ENCODE measurements at places on chromosomes 16 and 17.

DNA sequence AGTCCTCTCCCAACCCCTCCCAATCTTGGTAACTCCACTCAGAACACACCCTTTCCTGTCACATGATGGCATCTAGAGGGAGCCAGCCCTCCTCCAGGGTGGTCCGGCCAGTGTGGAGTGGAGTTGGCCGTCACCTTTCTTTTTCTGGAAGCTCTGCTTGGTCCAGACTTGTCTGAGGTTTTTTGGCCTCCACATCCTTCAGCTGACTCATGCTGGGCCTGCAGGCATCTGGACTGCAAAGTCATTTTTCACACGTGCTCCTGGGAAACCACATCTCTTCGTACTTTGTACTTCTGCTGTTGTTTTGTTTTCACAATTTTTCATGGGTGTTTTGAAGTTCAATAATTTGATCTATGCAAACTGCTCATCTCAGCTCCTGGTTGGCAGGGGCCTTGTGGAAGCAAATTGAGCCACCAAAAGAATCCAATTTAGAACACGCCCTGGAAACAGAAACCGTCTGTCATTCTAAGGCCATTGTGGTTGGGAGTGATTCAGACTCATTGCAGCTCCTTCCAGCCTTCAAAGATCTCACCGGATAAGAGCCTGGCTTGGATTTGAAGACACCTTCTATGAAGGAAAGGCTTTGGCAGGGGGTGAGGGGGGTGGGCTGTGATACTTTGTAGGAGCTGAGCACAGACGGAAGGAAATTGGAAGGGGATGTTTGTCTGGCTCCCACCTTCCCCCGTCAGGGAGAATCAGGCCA, 42.4 kb upstream of the NF1 start:
- DNase-seq = no peak

DNA sequence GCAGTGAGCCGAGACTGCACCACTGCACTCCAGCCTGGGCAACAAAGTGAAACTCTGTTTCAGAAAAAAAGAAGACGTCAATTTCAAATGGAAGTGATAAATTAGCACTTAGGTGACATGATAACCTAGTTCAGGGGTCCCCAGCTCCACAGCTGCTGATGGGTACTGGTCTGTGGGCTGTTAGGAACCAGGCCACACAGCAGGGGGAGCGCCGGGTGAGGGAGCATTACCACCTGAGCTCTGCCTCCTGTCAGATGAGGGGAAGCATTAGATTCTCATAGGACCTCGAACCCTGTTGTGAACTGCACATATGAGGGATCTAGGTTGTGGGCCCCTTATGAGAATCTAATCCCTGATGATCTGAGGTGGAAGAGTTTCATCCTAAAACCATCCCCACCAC, 253.0 kb downstream of the FOXL1 start:
- no peak for DNase-seq

GRCh38 chr16:15533386-15533785, 99.0 kb downstream of the BMERB1 start:
- DNase-seq = no peak

GRCh38 chr16:73151225-73151624, 103.3 kb upstream of the ZFHX3 start:
- DNase-seq = no peak

DNA sequence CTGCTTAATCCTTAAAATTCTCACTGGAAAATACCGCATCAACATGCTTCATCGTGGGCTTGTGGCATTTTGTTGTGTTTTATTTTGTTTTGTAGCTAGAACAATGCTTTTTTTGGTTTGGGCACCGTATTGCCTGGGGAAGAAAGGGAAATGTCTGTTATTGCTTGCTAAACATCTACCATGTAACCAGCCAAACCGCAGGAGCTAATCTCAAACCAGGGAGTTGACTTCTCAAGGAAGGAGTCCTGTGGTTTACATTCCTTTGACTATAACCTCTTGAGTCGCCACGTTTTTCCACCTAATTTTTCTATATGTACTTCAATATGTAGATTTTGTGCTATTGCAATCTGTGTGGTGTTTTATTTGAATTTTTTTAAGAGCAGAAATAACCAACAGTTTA, 593.5 kb upstream of the SOX9 start:
- DNase-seq = no peak

GRCh38 chr17:38343608-38344419, at the start of gene GPR179:
Gene GPR179, minus strand, starts transcription at chr17:38343956. Its CDS starts 167 bp downstream, at chr17:38343789.
- DNase-seq = no peak

DNA sequence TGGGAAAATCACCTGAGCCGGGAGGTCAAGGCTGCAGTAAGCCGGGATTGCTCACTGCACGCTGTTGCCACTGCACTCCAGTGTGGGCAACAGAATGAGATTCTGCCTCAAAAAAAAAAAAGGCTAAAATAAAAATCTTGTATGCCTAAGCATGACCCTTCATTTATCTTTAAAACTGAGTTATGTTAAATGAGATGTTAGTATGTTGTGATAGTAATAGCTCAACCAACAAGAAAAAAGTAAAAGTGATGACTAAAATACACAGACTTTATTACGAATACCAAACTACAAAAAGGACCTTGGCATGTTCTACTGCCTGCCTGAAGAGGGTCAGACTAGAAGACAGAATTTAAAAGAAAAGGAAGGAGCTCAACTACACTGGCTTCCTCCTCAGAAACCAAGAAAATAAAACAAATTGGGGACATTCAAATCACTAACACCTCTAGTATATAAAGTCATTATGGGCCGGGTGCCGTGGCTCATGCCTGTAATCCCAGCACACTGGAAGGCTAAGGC, 4.4 kb downstream of the SMURF2 start:
- no peak for DNase-seq

- DNase-seq = no peak
Observed at GRCh38 chr17:2282297-2282873, 21.2 kb downstream of the SMG6 start.

GRCh38 chr17:78049609-78050008, 78.9 kb downstream of the TMC6 start:
- DNase-seq = no peak

DNA sequence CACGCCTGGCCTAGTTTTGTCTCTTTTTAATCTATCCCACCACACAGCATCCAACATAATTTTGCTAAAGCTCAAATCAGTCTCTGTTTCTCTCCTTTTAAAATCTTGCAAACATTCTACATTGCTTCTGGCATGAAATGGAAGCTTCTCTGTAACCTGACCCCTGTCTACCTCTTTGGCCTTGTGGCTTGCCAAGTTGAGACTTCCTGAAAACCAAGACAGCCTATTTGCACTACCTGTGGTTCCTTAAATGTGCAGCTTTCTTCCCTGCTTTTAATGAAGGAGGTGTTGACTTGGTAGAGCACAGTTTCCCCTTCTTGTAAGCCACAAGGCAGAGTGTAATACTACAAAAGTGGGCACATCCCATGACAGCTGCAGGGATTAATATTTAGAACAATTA, 6.0 kb upstream of the CCL3 start:
- no peak for DNase-seq

DNA sequence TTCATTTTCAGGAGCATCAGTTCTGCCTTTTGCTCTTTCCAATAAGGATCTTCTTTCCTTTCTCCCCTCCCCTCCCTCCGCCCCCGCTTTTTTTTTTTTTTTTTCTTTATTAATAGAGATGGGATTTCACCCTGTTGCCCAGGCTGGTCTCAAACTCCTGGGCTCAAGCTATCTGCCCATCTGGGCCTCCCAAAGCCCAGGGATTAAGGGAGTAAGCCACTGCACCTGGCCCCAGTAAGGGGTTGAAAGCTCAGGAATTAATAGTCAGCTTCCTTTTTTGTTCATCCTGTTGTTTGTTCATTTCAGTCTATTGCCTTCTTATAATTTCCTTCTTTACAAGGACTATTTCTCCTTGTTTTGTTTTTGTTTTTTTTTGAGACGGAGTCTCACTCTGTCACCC, 7.9 kb upstream of the C17orf58 start:
- DNase-seq = no peak

DNA sequence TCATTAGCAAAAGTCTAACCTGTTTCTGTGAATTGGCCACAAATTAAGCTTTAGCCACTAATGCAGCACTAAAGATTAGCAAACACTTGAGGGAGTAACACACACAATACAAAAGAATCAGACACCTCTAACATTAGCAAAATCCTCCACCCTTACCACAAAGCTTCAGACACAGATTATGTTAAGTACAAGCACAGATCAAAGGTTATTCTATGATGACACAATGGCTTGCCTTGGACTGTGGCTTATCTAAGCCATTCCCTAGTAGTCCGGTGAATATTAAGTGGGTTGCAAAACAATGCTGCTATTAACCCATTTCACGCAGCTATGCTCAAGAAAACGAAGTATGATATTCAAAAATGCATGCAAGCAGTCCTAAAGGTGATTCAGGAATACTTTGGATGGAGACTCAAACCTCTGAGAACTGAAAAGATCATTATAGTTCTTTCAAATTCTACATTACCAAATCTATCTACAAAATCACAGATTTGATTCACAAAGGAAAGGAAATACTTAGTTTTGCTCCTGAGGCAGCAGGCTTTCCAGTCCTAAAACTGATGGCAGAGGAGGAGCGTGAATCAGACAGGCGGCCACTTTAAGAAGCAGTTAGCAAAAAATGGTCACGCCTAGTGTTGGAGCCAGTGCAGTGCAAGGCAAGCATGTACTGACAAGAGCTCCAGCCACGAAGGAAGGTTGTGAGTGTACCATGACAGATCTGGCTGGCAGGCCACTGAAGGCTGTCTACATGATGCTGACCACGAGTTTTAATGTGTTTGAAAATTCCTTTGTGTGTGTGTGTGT, 67.2 kb downstream of the PARN start:
- DNase-seq = no peak

DNA sequence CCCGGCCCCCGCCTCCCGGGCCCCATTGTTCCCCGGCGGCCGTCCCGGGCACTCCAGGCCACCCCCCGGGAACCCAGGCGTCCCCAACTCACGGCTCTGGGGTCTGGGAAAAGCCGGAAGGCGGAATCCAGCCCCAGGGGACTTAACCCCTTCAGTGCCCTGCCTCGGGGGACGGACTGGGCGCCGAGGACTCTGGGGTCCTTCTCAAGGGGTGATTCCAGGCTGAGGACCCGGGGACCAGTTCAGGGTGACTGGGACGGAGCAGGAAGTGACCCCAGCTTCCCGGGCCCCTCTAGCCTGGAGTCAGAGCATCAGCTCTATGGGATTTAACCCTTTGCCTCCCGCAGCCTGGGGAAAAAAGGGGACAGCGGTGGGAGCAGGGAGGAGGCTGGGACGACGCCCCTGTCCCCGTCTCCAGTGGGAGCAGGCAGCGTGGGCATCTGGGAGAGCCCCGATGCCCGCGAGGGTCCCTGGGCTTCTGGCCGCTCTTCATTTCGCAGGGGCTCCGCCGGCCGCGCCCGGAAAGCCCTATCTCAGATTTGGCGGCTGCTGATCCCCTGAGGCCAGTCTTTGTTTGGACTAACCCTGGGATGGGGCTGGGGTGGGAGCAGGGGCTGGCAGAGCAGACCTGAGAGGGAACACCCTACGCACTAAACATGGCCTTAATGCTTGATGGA, at the start of gene ZNF629:
ZNF629 (minus strand) TSS at position 270 of the 677 bp plus-strand sequence. CDS start 2,723 bp downstream, outside the sequence.
- DNase-seq = no peak

GRCh38 chr16:46916980-46917379, 32.8 kb downstream of the GPT2 start:
- no peak for DNase-seq

- DNase-seq = no peak
Observed at GRCh38 chr17:81967244-81967532, 6.2 kb upstream of the NOTUM start.

DNA sequence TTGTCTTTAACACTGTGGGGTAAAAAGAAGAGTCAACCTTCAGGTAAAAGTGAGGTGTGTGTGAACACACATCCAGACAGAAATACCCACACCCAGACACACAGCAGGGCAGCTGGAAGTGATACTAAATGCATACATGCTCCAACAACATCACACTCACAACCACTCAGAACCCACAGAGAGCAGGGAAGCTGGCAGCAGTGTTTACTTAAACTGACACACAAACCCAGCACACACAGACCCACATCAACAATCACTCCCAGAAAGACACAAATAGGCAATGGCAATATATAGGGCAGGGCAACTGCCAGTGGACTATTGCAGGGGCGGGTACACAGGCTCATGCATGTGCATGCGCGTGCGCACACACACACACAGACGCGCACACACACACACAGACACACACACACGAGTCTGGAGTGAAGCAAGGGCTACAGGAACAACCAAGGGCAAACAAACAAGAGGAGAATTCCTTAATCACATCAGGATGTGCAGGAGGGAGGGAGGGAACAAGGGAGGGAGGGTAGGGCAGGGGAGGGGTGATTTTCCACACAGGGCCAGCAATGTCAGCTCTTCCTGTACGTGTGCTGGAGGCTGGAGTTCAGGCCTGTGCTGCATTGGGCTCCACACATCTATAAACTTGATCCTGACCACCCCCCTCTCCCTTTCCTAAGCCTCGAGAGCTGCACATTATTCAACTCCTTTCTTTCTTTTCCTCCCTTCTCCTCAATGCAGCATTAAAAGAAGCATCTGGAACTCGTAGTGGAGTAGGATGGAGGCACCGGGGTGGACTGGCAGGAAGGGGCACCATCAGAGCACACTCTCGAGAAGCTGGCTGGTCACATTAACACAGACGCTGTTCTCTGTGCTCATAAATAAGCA, 30.1 kb downstream of the HIC1 start:
- DNase-seq = no peak

- no peak for DNase-seq
Observed at GRCh38 chr16:4053301-4053845, 62.9 kb downstream of the ADCY9 start.

GRCh38 chr16:4825196-4825595, 21.9 kb downstream of the GLYR1 start:
- DNase-seq = no peak

GRCh38 chr17:50806141-50806643, 29.2 kb upstream of the WFIKKN2 start:
- DNase-seq = no peak

DNA sequence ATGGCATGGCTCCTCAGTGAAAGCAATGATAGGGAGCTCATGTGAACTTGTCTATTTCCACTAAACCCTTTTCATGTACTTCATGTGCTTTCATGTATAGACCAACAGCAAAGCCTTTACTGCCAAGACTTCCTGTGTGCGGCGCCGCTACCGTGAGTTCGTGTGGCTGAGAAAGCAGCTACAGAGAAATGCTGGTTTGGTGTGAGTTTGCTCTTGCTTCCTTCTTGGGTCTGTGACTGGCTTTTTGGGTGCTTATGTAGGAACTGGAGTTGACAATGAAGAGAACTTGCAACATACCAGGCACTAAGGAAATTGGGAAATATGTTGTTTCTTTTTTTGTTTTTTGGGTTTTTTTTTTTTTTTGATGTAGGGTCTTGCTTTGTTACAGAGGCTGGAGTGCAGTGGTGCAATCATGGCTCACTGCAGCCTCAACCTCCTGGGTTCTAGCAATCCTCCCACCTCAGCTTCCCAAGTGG, 5.7 kb downstream of the SNX11 start:
- DNase-seq = no peak

GRCh38 chr16:15055141-15056053, 477 bp downstream of the NTAN1 start:
- DNase-seq = no peak
